ENCODE measurements at places on chromosomes 2 and 18.

GRCh38 chr2:10350761-10351160 is 48.1 kb downstream of the HPCAL1 start:
- no peak for DNase-seq

GRCh38 chr18:32899819-32900218 is 127.0 kb upstream of the KLHL14 start:
- no peak for DNase-seq

- no peak for DNase-seq
These were observed 33.9 kb downstream of the MAP3K20 start for GRCh38 chr2:173109253-173110188.

GRCh38 chr18:27378431-27379095 is 193.5 kb upstream of the CHST9 start:
- no peak for DNase-seq

DNA sequence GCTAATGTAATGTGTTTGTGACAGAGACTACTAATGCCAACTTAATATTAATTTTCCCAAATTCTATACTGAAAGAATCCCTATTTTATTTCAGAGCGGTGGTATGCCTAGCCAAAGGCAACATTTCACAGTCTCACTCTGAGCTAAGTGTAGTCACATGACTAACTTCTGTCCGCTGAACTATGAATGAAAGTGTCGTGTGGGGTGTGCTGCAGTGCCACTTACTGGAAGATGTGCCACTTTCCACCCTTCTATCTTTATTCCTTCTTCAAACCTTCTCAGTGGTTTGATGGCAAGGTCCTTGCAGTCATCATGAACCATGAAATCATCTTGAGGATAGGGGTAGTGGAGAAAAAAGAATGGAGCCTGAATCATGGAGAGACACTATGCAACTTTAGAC is 47.3 kb upstream of the C1D start:
- DNase-seq = no peak

Measured in CD4-positive, alpha-beta T cell treated with Interleukin-17A for 4 hours (primary cell).